GM12891 (cell line): ENCODE measurements at places on chromosomes 4 and X.

DNA sequence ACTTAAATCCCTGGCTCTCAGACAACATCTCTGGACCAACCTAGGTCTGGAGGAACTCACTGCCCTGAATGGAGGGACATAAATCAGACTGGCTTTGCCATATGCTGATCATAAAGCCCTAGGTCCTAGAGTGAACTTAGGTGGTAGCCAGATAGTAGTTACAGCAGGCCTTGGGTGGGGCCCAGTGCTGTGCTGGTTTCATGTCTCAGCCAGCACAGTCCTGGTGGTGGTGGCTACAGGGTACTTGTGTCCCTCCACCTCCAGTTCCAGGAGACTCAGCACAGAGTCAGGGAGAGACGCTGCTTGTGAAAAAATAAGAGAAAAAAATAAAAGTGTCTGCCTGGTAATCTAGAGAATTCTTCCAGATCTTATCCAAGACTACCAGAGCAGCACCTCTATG, 40.3 kb downstream of the GSX2 start:
- DNase-seq: no peak

DNA sequence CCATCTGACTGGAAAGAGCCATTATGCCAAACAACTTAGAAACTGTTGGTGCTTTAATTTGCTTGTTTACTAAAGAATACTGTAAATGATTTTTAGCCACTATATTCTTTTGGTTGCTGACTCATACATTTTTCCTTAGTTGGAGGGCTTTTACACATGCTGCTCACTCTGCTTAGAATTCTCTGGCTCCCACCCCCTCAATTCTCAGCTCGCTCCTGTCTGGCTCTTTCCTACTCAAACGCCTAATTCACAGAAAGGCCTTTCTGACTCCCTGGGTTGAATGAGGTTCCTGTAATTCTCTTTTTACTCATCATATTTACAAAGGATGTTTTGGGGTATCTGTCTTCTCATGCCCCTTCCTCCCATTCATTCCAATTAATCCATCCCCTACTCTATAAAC, 26.1 kb upstream of the PARM1 start:
- DNase-seq: no peak

- no peak for DNase-seq
These were observed 750.5 kb upstream of the HTR2C start for GRCh38 chrX:113833096-113834055.

GRCh38 chr4:78749972-78750727, 26.0 kb upstream of the BMP2K start:
- no peak for DNase-seq

GRCh38 chr4:112714922-112715901, 78.3 kb downstream of the LARP7 start:
- DNase-seq: no peak

DNA sequence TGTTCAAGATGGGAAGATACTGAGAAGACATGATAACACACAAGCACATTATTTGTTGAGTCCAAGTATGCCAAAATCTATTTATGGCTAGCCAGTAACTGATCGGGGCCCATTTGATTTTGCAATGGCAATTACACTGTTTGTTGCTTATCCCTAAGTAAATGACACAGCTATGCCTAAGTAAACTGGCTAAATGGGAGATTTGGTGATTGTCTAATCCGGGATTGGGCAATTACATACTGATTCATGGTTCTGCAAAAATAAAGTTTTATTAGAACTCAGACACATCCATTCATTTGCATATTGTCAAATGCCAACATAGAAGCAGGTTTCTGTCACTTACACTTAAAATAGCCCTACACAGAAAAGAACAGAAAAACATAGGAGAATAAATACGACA, 140.2 kb upstream of the TBL1X start:
- no peak for DNase-seq

GRCh38 chr4:138392751-138393308, 150.7 kb upstream of the SLC7A11 start:
- no peak for DNase-seq

DNA sequence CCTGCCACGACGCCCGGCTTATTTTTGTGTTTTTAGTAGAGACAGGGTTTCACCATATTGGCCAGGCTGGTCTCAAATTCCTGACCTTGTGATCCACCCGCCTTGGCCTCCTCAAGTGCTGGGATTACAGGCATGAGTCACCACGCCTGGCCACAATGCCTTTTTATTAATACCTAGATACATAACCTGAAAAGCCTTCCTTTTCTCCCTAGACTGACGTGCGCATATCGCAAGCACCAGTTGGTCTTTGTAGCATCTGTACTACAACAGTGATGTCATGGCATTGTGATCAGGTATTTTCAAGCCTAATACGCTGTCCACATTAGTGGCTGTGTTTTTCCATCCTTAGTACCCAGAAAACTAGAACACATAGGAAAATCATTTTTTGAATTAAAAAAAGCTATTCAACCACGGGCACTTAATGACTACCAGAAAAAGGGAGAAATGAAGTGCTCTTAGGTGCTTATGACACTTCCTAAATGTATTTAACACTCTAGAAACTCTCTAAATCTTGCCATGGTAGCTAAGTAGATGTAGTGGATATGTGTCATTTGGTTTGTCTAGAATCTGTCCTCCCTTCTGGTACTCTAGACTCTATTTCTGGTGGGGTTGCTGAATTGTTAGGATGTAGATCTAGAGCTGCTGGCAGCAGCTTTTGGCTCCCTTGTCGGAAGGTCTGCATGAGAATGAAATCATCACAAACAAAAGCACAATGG, 707.8 kb downstream of the STIM2 start:
- no peak for DNase-seq

DNA sequence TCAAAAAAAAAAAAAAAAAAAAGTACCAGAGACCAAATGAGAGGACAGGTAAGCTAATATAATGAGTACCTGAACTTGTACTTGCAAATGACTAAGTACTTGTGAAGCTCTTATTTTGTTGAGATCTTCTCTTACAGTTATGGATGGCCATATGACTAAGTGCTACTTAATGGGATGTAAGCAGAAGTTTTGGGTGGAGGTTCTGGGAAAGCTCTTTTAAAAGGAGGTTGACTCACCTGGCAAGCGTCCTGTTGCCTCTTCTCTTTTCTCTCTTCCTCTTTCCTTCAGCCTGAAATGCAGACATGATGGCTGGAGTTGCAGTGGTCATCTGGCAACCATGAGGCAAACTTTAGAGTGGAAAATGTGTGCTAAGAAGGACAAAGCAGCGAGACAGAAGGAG, 36.9 kb upstream of the MED14 start:
- no peak for DNase-seq

DNA sequence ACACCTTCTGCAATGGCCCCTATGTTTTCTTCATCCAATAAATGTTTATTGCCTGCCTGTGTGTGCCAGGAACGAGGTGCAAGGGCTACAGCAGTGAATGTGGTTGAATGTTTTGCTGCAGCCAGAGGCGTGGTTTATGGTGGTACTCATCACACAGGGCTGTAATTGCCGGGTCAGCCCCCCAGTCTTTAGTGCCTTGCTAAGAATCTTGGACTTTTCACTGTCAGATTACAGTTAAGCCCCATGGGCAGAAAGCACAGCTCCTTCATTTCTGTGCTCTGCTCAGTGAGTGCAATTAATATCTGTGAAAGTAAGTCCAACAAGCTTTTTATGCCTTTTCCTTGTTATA, 67.8 kb downstream of the TAPT1 start:
- no peak for DNase-seq

- no peak for DNase-seq
These were observed 187.6 kb downstream of the TSPAN5 start for GRCh38 chr4:98470831-98471230.

- no peak for DNase-seq
These were observed 17.0 kb downstream of the SLC9B1 start for GRCh38 chr4:103002551-103002950.

DNA sequence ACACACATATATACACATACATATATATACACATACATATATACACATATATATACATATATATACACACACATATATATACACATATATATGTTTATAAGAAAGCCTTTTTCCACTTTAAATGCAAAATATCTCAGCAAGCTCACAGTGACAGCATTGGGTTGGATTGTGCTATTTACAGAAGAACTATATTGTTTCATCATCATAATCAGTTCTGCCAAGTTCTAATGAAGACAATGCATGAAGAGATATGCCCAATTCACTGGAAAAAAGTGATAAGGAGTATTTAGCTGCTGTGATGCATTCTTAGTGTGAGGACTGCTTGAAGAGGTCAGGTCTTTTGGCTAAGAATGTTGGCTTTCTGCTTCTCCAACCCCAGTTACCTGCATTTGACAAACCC, 54.4 kb downstream of the RNF150 start:
- DNase-seq: no peak

GRCh38 chr4:108601106-108601505, 19.3 kb upstream of the RPL34 start:
- DNase-seq: no peak

DNA sequence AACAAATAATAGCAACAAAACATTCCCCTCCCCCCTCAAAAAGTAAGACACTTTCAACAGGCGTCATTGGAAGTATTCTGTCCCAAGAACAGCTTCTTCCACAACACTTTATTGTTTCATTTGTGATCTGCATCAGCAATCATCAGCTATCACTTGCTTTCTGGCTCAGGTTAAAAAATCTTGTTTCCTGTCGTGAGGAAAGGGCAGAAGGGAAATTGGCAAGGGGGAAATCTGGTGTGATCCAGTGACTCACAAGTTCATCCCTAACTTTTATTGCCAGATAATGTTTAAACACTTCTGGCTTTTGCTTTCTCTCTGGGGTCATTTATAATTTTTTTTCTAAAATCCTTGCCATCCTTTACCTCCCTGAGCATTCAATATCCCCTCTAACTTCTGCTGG, 247.4 kb upstream of the GIMD1 start:
- DNase-seq: no peak

DNA sequence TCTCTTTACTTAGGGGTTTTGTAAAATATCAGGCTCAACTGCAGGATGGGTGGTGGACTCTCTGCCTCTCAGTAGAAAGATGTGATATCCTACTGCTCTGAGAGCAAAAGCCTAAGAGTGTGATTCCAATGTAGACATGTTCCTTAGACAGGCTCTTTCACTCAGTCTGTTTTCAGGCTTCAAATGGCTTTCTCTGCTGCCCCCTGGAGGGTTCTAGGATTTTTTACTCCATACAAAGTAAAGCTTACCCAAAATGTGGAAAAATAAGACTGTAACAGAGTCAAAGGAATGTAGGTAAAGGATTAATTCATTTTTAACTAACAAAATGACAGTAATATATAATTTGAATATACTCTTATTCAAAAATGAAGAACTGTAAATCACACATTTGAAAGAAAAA, 32.1 kb downstream of the ZGRF1 start:
- DNase-seq: no peak

DNA sequence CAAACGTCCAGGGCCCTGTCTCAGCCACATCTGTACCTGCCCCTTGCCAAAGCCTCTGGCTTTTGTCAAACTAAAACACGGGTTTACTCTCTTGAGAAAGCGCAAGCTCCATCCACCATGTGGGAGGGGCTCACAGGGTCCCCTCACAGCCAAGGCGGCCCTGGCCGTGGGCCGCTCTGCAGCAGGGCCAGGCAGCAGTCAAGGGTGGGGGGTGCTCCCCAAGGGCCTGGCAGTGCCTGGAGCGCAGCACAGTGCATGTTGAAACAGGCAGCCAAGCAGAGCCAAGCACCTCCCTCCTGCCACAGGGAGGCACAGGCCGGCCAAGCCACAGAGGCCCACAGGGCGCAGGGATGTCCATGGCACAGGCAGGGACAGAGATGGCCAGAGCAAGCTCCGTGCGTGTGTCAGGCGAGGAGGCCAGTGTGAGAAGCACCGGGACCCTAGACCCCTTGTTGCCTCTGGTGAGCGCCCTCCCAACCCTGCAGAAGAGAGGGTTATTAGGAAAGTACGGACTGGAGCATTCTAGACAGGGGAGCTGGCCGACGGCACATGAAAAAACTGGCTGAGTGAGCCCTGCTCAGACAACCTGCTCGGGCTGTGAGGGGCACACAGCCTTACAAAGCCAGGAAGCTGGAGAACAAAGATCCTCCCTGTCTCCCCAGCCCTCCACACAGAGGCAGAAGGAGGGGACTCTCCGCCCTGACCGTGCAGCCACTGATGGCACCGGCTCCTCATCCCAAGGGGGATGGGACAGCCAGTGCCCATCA, 39.0 kb downstream of the FAM53A start:
- no peak for DNase-seq

GRCh38 chrX:21735038-21735767, 22.7 kb downstream of the SMPX start:
- no peak for DNase-seq

GRCh38 chr4:54526560-54526959, 131.2 kb upstream of the KIT start:
- no peak for DNase-seq

DNA sequence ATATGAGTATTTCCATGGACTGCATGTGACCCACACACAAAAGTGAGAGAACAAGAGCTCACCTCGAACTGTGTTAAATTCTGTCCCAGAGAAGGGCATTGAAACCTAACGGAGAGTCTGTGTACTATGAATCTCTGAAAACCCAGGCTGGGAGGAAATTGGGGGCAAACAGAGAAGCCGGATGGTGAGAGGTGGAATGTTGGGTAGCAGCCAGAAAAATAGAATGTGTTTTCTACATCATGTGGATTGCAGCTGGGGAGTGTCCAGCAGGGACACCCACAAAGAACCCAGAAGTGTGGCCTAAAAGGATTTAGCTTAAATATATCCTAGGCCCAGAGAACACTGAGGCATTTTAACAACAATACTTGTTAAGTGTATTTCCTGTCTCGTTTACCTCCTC, 38.6 kb downstream of the MND1 start:
- DNase-seq: no peak

GRCh38 chr4:165666836-165667235, 206.2 kb upstream of the TLL1 start:
- DNase-seq: no peak

- no peak for DNase-seq
These were observed 239.9 kb downstream of the MAML3 start for GRCh38 chr4:139913995-139914598.

GRCh38 chr4:118983293-118983692, 94.6 kb downstream of the SYNPO2 start:
- no peak for DNase-seq

DNA sequence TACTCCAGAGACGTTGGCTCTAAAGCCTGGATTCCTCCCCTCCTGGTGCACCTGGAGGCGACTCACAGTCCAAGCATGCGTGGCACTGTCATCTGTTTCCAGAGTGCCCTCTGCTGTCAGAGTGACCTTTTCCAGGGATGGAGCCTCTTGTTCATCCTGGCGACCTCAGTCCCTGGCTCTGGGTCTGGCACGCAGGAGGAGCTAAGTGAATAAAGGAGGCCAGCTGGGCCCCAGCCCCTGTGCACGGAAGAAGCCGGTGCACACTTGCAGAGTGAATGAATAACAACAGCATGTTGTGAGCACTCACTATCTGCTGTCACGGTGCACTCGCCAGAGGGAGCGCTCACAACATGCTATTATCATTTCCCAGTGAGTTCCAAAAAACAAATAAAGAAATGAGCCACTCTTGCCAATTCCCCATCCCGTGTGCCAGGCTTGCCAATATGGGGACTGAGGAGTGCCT, 27.8 kb upstream of the PSAPL1 start:
- no peak for DNase-seq
